ENCODE measurements at places on chromosomes 5 and 9.

- DNase-seq = no peak
Observed at GRCh38 chr9:80664327-80665210, 1024.8 kb downstream of the TLE1 start.

GRCh38 chr5:81317536-81317935 is 16.1 kb downstream of the ZCCHC9 start:
- no peak for DNase-seq

- DNase-seq = peak; percentile 34
Observed at GRCh38 chr9:101716629-101717028, 21.8 kb downstream of the GRIN3A start.

GRCh38 chr9:37652261-37652660 is 1.5 kb downstream of the FRMPD1 start:
- no peak for DNase-seq

DNA sequence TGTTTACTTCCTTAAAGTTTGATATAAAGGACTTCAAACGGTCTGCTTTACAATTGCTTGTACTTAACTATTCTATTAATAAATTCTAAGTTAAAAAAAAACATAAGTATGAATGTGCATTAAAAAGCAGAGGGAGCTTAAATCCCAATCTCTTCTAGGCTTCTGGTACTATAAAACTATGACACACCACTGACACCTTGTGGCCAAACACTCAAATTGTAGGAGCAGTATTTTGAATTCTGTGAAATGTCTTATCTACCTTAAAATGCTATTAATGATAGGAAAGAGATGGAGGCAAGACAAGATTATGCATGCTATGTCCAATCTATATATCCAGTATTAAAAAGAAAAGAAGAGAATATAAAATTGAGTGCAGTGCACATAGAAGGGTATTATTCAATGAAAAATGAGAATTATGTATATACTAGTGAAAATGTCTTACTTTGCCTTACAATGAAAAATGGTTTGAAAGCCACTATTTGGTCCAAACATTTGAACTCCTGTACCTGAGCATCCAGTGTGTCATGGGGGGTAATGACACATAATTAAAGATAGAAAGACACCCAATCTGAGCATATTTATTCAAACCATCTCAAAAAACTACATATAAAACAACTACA is 87.6 kb downstream of the ERP44 start:
- no peak for DNase-seq

All from glutamatergic neuron (in vitro differentiated cells).